ENCODE measurements at places on chromosomes 12 and 14. TPM values are rescaled to one million over a fixed set of nuclear protein-coding genes. Genes with fewer than 3 reads are reported as not detected.
A peak's percentile ranks its signal among the peaks of the same experiment; 100 is the strongest.

GRCh38 chr12:111063295-111064026 lies 143.1 kb upstream of the MYL2 start:
- DNase-seq: no peak
- H3K27me3 ChIP-seq: no peaks in the 10 kb centered on the region
- H3K36me3 ChIP-seq: no peaks in the 10 kb centered on the region
- H3K27ac ChIP-seq: no peak overlapping the region
- H3K4me1 ChIP-seq: peaks cover 2% of the 10 kb centered on the region

DNA sequence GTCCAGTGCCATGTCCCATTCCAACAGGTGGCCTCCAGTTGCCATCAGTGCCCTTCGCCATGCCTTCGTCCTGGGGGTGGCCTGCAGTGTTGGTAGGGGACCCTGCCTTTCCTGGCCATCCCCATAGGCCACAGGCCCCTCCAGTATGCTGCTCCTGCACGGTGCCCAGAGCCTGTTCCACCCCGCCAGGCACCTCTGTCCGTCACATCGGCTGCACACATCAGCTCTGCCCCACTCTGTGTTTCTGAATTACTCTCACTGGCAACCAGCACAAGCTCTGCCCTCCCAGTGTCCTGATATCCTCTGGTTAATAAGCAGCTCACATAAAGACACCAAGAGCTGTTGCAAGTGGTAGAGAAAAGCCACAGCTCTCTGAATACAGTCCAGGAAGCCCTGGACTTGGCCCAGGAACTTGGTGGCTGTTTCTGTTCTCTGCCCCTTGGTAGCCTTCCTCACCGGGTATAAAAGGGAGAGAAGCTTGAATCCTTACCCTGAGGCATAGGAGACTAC lies 31.3 kb upstream of the ATP2A2 start:
- H3K4me3 ChIP-seq: no peak overlapping the region
- DNase-seq: no peak
- H3K27ac ChIP-seq: no peak overlapping the region
- no peaks in the 10 kb centered on the region for H3K27me3 ChIP-seq

GRCh38 chr12:4147031-4147481 lies 126.5 kb upstream of the CCND2 start:
- DNase-seq: no peak
- peaks cover 94% of the 10 kb centered on the region for H3K4me1 ChIP-seq
- peak overlapping the region; percentile 92 for H3K27ac ChIP-seq
- H3K4me3 ChIP-seq: peak overlapping the region; percentile 57
- no peaks in the 10 kb centered on the region for H3K27me3 ChIP-seq
- peaks cover 2% of the 10 kb centered on the region for H3K36me3 ChIP-seq

- H3K36me3 ChIP-seq: no peaks in the 10 kb centered on the region
- no peak overlapping the region for H3K27ac ChIP-seq
- DNase-seq: no peak
- H3K4me3 ChIP-seq: no peak overlapping the region
- H3K4me1 ChIP-seq: no peaks in the 10 kb centered on the region
- H3K27me3 ChIP-seq: no peaks in the 10 kb centered on the region
Measured at GRCh38 chr14:97977651-97978261, 1180.6 kb downstream of the VRK1 start.

DNA sequence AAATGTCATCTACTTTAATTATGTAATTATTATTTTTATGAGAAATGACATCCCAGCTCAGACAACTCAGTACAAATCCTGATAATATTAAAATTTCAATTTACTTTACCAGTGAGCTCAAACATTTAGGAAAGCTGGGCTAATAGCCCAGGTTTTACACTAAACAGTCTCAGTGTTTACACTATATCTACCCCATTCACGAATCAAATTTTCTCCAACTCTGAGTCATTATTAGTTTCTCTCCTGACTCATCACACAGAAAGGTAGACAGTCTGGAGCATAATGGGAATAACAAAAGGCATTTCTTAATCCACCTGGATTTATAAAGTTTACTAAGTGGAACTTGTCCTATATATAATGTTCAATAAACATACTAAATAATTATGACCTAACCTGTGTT lies 5.7 kb downstream of the PAWR start:
- no peak for DNase-seq
- H3K27me3 ChIP-seq: no peaks in the 10 kb centered on the region
- no peak overlapping the region for H3K4me3 ChIP-seq
- no peak overlapping the region for H3K27ac ChIP-seq
- no peaks in the 10 kb centered on the region for H3K36me3 ChIP-seq

GRCh38 chr12:46459111-46459510 lies 86.5 kb upstream of the SLC38A2 start:
- peaks cover 71% of the 10 kb centered on the region for H3K4me1 ChIP-seq
- peak overlapping the region; percentile 93 for H3K27ac ChIP-seq
- no peaks in the 10 kb centered on the region for H3K27me3 ChIP-seq
- DNase-seq: no peak

DNA sequence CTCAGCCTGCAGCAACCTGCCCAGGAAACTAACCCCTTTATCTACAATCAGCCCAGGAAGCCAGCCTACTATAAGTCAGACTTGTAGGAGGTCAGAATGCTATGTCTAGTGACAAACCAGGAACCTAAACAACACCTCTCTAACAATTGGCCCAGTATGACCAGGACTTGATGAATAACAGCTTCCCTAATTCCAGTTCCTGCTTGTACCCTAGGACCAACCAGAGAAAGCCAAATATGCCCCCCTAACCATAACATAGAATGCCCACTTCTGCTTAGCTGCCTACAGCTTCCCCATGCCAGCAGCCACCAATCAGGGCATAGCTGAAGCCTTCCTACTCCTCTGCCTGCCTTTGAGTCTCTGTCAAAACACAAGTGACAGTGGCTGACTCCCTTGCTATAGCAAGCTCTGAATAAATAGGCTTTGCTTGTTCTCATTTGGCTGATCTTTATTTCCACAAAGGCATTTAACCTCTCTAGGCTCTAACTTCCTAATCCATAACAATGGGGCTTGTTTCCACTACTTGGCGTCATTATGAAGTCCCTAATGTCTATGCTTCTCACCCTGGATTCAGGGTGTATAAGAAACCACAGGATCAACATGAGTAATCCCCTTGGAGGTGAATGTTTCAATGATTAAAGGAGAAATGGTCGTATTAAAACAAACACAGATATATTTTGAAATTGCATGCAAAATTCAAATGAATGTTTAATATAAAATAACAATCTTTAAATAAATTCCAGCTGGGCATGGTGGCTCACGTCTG lies 220.2 kb downstream of the ANO6 start:
- DNase-seq: no peak
- H3K4me3 ChIP-seq: no peak overlapping the region
- peaks cover 5% of the 10 kb centered on the region for H3K36me3 ChIP-seq
- H3K4me1 ChIP-seq: no peaks in the 10 kb centered on the region
- H3K27ac ChIP-seq: no peak overlapping the region
- H3K27me3 ChIP-seq: no peaks in the 10 kb centered on the region

- H3K27me3 ChIP-seq: no peaks in the 10 kb centered on the region
- DNase-seq: no peak
- no peaks in the 10 kb centered on the region for H3K4me1 ChIP-seq
- no peak overlapping the region for H3K4me3 ChIP-seq
- no peaks in the 10 kb centered on the region for H3K36me3 ChIP-seq
- no peak overlapping the region for H3K27ac ChIP-seq
Measured at GRCh38 chr12:129854591-129854990, 49.2 kb downstream of the TMEM132D start.

DNA sequence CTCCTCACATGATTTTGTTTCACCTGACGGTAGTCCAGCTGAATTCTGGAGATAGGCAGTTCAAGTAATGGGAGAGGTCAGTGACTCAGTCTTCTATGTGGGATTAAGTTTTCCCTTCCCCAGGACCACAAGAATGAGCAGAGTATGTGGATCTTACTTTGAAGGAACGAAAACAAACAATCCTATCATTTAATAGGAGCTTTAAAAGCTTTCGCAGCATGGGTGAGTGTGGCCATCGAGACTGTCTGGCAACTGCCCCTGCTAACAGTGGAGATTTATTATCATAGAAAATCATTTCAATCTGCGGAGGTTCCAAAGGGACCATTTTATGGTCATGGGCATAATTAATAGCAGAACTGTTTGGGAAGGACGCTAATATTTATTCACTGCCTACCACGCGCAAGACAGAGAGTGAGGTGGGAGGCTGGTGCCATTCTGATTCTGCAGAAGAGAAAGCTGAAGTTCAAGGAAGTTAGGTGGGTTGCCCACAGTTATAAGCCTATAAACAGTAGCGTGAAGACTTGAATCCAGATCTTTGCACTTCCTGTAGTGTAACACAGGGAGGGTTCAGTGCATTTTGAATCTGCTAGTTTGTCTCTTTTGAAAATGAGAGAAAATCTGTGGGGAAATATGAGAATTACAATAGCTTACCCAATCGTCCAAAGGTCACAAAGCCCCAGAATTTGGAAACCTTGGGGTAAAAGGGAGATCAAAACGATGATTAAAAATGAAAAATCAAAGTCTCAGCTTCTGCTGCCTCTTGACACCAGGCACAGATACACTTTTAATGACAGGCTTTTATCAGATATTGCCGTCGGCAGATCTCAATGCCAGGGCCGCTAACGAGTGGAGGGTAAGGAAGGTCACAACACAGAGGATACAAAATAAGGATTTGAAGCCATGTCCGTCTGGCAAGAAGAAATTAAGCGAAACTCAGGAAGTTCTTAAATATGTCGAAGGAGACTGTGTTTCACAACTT lies 209.6 kb downstream of the CRADD start:
- no peaks in the 10 kb centered on the region for H3K36me3 ChIP-seq
- no peak for DNase-seq
- H3K27ac ChIP-seq: no peak overlapping the region
- H3K4me1 ChIP-seq: no peaks in the 10 kb centered on the region
- no peak overlapping the region for H3K4me3 ChIP-seq

- no peak overlapping the region for H3K4me3 ChIP-seq
- DNase-seq: no peak
- H3K36me3 ChIP-seq: peaks cover 53% of the 10 kb centered on the region
- H3K4me1 ChIP-seq: peaks cover 60% of the 10 kb centered on the region
- no peaks in the 10 kb centered on the region for H3K27me3 ChIP-seq
Measured at GRCh38 chr14:54480830-54481562, 7.8 kb downstream of the GMFB start.

GRCh38 chr14:28902930-28903329 lies 136.3 kb downstream of the FOXG1 start:
- no peaks in the 10 kb centered on the region for H3K4me1 ChIP-seq
- DNase-seq: no peak
- no peak overlapping the region for H3K4me3 ChIP-seq
- H3K36me3 ChIP-seq: no peaks in the 10 kb centered on the region

DNA sequence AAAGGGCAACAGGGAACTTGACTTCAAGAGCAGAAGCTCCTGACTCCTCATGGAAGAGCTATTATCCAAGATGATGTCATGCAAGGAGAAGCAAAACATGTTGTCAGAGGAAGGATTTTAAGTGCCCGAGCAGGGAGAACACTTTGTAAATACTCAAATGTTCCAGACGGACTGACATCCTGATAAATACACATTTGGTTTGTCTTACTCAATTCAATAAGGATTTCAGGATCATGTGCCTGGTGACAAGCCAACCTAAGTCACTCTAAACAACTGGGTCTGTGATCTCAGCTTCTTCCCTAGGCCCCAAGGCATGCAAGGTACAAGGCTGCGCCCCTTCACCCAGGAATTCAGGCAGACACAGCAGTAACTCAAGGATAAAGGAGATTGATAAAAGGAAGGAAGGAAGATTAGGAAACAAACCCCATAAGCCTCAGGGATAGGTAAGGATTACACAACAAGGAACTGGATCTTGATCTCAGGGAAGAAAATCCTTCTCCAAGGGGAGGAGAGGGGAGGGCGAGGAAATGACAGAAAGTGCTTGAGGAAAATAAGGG lies 26.8 kb upstream of the CEBPE start:
- H3K27me3 ChIP-seq: peaks cover 7% of the 10 kb centered on the region
- DNase-seq: no peak
- no peak overlapping the region for H3K27ac ChIP-seq
- H3K4me1 ChIP-seq: no peaks in the 10 kb centered on the region
- no peaks in the 10 kb centered on the region for H3K36me3 ChIP-seq

DNA sequence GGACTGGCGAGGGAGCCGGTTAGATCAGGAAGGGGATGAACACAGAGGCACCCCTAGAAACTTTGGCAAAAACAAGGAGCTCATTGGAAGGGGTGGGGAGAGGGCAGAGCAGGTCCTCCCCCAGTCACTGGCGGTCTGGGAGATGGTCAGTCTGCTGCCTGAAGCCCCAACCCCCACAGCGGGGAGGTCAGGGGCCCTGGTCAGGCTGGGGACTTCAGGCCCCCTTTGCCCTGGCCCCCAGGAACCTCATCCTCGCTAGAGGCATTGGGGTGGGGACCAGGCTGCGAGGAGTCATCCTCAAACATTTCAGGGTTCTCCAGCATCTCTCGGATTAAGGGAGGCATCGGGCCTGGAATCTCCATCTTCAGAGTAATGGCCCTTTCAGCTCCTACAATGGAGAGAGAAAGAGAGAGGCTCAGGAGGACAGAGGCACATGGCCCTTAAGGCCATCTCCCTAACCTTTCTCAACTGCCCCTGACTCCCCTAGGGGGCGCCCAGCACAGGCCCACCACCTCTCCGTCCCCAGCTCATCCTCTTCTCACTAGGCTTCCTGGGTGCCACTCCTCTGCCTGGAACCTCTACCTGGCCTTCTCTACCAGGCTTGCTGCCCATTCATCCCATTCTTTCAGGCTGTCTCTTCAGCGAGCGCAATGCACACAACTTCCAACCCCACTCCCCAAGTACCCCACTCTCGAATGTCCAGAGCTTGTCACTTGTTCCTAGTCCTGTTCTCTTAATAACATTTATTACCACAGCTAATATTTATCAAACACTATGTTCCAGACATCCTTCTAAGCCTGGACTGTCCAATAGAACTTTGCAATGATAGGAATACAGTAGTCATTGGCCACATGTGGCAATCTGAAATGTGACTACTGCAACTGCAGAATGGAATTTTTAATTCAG lies 4.7 kb upstream of the ITGB7 start:
- H3K36me3 ChIP-seq: peaks cover 26% of the 10 kb centered on the region
- H3K4me3 ChIP-seq: no peak overlapping the region
- H3K27ac ChIP-seq: peak overlapping the region; percentile 50

- peaks cover 42% of the 10 kb centered on the region for H3K4me1 ChIP-seq
- H3K4me3 ChIP-seq: peak overlapping the region; percentile 83
- H3K27me3 ChIP-seq: peaks cover 13% of the 10 kb centered on the region
- peak overlapping the region; percentile 56 for H3K27ac ChIP-seq
Measured at GRCh38 chr14:21070610-21071224, 613 bp downstream of the ARHGEF40 start.

GPRC5D gene
- total RNA-seq: 0.44 TPM

PLA2G1B gene
- not detected for total RNA-seq

RNASE3 gene
- not detected for total RNA-seq

EIF2S3B gene
- total RNA-seq: 0.83 TPM

Data from activated B cell treated with CpG ODN at 0.5 μM for 24 hours (primary cell).